ENCODE measurements at places on chromosomes 1 and 21.

DNA sequence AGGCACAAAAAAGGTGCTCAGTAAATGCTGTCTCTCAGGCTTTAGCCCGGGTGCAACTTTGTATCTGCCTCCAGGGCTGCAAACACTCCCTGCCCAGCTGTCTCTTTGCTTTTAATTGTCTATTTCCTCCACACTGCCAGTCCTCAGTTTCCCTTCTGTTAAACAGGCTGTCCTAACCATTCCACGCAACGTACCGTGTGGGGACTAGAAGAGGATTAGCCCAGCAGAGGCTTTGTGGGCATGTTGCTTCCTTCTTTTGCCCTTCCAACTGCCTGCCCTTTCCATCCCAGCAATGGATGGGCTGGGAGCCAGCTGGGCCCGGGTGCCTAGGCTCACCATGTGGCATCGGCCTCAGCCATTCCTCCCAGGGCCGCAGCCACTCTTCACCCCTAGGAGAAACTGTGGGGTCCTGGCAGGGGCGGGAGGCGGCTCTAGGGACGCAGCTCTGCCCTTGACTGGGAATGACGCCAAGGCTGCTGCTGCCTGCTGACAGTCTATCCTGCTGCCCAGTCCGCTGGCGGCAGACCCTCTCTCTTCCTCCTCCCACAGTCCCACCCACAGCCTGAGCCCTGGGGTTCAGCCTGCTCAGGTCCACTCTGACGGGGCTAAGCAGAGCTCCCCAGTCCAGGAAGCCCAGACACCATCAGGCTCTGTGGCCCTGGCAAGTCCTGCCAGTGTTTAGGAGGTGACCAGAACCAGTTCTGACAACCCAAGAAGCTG is 40.6 kb upstream of the LRP8 start:
- DNase-seq = peak; percentile 78

DNA sequence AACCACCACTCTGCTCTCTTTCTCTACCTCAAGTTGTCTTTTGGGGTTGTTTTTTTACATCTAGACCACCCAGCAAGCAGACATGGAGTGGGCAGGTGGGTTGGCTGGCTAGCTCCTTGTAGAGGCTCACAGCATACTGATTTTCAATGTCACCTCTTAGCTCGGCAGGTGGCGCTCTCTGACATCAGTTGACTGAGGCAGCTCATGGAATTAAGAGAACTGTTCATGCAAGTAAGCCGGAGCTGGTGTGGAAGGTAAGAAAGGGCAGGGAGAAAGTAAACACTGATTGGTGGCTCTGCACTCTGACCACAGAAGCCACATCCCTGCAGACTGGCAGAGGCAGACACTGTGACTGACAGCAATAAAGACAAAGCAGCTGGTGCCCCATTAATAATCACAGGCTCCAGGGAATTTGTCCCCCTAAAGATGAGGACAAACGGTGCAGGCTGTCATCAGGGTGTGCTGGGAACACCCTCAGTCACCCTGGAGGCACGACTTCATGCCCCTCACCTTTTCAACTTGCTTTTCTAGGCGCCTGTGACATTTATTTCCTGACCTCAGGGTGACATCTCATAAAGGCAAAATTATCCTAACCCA is 226.8 kb downstream of the LMX1A start:
- DNase-seq = no peak

- DNase-seq = no peak
Measured at GRCh38 chr1:117660271-117660965, 54.6 kb downstream of the TENT5C start.

GRCh38 chr1:226643177-226643576 is 94.6 kb downstream of the STUM start:
- DNase-seq = no peak

DNA sequence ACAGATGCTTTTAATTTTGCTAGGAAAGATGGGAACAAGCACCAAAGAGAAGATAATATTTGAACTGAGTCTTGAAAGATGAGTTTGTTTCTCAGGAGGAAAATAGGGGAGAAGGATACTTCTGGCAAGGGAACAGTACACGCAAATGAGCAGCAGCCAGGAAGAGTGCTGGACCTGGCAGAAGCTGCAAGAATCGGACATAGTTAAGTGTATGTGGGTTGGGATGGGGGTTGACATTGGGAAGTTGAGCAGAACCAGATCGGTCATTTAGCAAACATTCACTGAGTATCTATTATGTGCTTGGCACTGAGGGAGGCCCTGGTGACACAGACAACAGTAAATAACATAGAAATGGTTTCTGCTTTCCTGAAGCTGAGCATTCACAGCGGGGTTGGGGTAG is 198.8 kb downstream of the PLPP3 start:
- DNase-seq = no peak

All from osteocyte (in vitro differentiated cells).